ENCODE measurements at places on chromosomes 12 and 14.

DNA sequence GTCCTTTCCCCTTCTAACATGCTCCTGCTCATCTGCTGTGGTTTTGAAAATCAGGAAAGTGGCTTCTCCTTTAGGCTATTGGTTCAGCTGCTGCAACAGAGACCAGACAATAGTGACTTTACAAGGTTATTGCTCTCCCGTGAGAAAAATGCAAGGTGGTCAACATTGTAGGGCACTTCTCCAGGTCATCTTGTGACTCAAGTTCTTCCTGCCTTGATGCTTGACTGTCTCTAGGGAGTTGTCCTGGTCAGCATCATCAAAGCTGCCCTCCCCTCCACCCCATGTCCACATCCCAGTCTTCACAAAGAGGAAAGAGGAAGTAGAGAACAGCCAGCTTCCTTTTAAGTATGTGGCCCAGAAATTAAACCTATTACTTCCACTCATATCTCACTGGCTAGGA lies 3.9 kb upstream of the TMEM63C start:
- no peak for DNase-seq

- DNase-seq: no peak
These were observed 80.0 kb downstream of the IFNG-AS1 start for GRCh38 chr12:68069275-68069674.

DNA sequence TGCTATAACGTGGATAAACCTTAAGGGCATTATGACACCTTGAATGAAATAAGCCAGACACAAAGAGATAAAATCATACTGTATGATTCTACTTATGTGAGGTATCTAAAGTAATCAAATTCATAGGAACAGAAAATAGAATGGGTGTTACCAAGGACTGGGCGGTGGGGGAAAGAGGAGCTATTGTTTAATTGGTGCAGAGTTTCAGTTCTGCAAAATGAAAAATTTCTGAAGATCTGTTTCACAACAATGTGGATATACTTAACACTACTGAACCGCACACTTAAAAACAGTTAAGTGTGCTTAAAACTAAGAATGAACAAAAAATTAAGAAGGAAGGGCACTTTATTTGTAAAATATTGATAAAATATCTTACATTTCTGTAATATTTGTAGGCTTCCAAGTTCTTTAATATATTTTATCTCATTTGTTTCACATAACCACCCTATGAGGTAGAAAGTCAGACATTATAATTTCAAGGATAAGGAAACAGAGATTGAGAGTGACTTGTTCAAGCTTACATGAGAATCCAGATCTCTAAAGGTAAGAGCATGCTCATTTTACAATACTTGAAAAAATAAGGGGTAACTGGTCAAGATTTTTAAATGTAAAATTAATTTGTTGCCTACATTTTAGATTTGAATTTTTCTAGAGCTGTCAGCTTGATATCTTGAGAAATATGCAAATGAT lies 14.9 kb downstream of the LTA4H start:
- no peak for DNase-seq

- no peak for DNase-seq
These were observed 4.2 kb upstream of the XPOT start for GRCh38 chr12:64400041-64400440.

DNA sequence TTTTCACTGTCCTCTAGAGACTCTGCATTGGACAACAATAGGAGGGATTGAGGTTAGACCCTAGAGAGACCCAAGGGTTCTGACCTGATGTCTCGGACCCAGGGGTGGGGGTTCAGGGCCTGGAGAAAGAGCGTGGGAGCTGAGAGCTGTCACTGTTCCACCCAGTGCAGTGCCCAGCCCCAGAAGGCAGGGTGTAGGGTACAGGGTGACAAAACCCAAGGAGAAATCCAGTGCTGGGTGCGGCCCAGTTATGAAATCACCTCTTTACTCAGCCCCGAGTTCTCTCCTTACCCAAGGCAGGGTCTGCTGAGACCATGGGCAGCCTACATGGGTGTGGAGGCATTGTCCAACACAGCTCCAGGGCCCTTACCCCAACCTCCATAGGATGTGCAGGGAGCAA lies 2.6 kb downstream of the AQP2 start:
- no peak for DNase-seq

DNA sequence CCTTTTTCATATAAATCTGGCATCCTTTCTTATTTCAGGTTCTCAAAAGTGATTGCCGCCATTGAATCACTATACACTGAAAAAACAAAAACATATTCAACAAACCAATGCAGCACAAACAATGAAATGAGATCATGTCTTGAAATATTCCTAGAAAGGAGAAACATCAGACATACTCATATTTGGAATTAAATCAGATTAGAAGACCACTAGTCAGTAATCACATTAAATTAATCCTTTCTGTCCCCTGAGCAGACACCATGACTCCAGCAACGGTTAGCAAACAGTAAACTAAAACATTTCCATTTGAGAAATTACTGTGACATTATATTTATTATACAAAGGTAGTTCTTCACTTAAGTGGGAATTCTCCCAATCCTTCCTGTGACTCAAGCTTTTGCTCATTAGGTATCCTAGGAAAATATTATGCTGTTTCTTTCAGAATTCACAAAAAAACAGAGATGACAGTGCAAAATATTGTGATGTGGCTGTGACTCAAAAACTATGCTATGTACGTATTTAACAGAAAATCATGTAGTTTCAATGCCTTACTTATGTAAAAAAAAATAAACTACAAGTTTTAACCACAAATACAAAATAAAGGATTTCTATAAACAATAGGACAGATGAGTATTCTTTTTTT lies 29.7 kb downstream of the CPNE8 start:
- DNase-seq: no peak

DNA sequence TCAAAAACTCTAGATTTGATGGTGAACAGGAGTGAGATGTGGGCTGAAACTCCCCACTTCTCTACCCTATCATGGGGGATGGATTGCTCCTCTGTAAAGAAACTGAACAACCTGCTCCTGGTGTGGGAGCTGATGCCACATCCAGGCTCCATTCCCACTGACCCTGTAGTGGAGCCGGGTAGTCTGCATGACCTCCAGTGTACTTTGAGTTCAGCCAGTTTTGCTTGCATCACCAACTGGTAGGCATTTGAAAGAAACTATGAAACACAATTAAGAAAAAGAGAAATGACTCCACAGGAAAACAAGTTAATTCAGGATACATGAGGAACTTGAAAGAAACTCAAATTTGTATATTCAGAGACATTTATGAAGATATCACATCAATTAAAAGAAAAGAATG lies 27.3 kb upstream of the EMP1 start:
- no peak for DNase-seq

DNA sequence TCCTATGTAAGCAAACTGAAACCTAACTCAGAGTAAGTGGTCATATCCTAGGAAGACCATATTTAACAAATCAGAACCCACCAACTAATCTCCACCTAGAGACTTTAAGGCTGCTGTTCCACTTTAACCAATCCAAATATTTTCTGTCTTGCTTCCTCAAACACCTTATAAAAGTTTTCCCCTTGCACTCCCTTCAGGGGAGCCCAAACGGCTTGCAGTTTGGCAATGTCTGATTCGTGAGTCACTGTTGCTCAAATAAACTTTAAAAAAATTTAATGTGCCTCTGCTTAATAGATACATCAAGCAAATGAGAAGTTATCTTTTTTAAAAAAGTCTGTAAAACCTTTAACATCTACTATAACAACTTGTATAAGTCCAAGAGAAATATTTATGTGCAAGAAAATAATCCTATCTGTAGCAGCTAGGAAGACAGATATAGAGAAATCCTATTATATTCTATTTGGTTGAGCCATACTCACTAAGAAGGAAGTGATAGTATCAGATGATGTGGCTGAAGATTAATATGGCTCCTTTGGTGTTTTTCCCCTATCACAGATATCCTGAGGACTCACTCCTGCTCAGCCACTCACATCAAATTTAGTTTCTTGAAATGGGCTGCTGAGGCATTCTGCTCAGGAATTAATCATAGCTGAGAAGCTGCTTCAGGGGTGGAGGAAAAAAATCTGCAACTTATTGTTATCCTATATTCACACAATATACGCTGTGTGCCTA lies 65.1 kb upstream of the DUSP6 start:
- DNase-seq: no peak

GRCh38 chr14:101535701-101536207 lies 25.5 kb upstream of the DIO3 start:
- DNase-seq: no peak

DNA sequence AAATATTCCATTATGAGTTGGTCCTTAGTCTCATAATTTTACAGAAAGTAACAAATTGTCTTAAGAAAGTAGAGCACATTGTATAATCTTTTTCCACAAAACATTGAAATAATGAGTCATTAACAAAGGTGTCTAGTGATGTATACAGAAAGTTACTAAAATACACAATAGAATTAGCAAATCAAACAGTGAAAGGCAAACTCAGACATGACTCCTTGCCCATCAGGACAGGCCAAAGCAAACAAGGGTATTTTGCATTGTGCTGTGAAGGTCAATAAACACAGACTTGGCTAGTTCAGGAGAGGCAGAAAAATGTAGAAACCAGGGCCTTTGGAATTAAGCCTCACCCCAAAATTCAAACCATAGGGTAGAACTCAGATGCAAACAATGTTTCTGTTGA lies 37.3 kb downstream of the SIX4 start:
- DNase-seq: no peak

DNA sequence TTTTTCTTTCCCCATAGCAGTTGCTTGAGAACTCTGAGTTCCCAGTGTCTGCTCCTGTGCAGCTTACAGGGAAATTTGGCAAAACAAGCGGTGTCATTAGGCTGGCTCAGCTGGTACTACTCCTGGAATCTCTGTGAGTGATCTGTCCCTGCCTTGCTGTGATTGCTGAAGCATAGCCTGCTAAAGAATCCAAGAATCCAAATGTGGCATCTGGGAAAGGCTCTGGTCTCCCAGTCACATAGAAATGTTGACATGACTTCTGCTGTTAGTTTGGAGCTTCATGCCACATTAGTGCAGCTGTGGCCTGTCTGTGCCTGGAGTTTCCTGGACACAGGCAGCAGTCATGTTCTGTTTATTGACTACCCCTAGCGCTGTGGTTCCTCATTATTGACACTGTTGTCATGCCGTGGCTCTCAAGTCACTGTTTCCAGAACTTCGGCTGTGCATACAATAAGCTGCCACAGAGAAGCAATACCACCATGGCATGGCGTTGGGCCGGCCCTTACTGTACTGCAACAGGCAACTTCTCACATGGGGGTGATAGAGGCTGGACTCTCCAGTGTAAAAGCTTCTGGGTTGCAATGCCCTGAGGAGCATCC lies 166.8 kb downstream of the MYRFL start:
- DNase-seq: no peak

GRCh38 chr12:68745376-68745903 lies 536 bp upstream of the SLC35E3 start:
- DNase-seq: no peak

DNA sequence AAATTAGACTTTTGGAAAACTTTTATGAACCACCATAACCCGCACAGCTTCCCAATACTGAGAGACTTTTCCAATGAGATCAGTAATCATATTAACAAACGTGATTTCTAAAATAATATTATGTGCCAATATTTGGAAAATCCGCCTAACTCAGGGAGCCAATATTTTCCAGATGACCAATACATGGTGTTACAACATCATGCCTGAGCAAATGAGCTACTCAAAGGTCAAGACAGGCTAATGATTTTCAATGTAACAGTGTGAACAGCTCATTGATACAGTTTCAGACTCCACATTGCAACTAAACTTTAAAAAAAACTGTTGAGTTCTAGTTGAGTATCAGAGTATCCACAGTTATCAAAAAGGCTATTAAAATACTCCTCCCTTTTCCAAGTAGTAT lies 46.8 kb downstream of the RNF34 start:
- DNase-seq: no peak

- DNase-seq: no peak
These were observed 267.7 kb upstream of the G2E3 start for GRCh38 chr14:30291216-30291615.

GRCh38 chr14:65783576-65783975 lies 371.0 kb downstream of the FUT8 start:
- DNase-seq: no peak

GRCh38 chr12:61357496-61357895 lies 902.7 kb upstream of the USP15 start:
- DNase-seq: no peak

DNA sequence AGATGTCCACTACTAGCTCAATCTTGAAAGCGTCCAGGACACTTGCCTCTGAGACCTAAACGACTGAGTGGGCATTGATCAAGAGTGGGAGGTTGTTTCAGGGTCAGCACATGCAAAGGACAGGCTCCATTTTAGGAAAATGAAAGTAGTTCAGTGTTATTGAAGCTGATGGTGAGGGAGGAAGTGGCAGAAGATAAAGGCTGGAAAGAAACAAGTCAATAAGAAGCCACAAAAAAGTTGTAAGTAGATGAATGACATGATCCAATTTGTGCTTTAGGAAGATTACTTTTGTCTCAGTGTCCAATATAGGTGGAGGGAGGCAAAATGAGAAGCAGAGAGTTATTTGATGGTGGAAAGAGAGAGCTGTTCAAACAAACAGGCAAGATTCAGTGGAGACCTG lies 22.0 kb downstream of the GPR65 start:
- DNase-seq: no peak

GRCh38 chr12:31853977-31854376 lies 105.2 kb upstream of the RESF1 start:
- no peak for DNase-seq

DNA sequence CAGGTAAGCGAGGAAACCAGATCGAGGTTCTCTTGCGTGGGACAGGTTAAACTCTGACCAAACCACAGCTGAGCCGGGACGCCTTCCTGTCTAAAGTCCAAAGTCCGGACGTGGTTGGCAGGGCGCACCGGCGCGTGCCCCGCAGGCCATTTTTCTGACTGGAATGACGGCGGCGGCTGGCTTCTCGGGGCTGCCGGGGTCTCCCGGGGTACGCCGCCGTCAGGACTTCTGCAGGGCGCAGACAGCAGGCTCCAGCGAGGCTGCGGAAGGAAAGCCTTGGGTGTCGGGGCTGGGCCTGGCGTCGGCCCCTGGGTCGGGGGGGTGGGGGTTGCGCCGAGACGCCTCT lies 32.8 kb downstream of the MIA2 start:
- no peak for DNase-seq

GRCh38 chr14:98144964-98145363 lies 1127.0 kb downstream of the BCL11B start:
- no peak for DNase-seq

GRCh38 chr12:109009766-109010165 lies 11.1 kb downstream of the SVOP start:
- no peak for DNase-seq

GRCh38 chr12:104723895-104724294 lies 234.2 kb downstream of the SLC41A2 start:
- DNase-seq: no peak

- DNase-seq: no peak
These were observed 777.9 kb upstream of the TMEM132C start for GRCh38 chr12:127489061-127489460.

DNA sequence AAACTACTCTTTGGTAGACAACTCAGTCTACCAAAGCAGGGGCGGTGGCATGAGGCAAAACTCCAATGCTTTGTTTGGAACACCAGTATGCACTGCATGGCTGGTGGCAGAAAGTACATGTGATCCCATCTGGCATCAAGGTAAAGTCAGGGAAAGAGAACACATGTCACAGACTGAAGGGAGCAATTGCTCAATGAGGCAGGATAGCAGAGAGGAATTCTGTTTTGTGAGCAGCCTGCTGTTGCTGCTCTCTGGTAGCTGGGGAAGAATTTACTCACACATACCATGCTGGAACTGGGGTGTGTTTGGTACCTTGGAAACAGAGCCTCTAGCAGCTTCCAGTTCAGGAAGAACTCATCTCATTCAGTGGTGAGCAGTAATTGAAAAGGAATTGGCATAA lies 84.8 kb downstream of the HELB start:
- DNase-seq: no peak

GRCh38 chr14:97441740-97442362 lies 644.7 kb downstream of the VRK1 start:
- no peak for DNase-seq

Measured in stimulated activated CD4-positive, alpha-beta T cell treated with anti-CD3 and anti-CD28 coated beads, Interleukin-15, amount 100 ng/mL, for 1 hour (primary cell).